ENCODE measurements at places on chromosomes 11 and 22.

DNA sequence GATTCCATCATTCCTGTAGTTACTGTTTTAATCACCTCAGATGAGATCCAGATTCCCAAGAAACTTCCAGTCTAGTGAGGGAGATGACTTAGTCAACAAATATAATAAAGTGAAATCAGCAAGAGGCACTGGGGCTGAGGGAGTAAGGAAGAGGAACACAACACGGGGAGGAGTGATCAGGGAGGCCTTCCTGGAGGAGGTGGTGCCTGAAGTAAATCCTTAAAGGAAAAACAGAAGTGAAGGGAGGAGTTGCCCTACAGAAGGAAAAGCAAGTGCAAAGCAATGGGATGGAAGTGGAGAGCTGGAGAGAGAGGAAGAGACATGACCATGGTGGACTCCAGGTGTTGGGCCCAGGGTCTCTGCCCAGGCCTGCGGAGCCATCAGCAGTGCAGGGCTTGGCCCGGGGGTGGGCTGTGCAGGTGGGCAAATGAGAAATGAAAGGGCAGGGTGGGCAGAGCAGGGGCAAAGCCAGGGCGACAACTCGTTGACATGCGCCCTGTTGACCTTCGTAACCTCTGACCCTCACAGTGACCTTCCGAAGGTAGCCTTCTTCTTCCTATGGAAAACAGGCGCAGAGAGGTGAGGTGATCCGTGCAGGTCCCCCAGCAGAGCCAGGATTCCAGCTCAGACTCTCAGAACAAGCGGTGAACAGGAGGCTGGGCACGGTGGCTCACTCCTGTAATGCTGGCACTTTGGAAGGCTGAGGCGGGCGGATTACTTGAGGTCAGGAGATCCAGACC is 12.1 kb upstream of the PPARA start:
- DNase-seq: no peak
- no peaks in the 10 kb centered on the region for H3K27me3 ChIP-seq
- no peaks in the 10 kb centered on the region for H3K36me3 ChIP-seq

DNA sequence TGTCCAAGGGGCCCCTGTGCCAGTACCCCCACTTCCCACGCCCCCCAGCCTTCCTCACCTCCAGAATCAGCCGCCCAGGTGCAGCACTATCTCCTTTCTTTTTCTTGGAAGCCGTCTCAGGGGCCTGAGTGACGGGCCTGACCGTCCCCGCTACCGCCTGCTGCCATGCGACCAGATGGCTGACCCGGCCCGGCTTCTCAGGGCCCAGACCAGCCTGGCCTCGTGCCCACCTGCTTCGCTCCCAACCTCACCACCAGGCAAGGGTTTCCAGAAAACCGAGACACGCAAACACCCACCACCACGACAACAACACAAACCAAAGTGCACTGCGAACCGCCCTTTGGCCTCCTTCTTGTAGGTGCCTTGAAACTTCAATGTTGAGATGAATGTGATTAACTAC is 39.1 kb downstream of the MACROD1 start:
- H3K36me3 ChIP-seq: no peaks in the 10 kb centered on the region
- H3K27ac ChIP-seq: no peak overlapping the region

DNA sequence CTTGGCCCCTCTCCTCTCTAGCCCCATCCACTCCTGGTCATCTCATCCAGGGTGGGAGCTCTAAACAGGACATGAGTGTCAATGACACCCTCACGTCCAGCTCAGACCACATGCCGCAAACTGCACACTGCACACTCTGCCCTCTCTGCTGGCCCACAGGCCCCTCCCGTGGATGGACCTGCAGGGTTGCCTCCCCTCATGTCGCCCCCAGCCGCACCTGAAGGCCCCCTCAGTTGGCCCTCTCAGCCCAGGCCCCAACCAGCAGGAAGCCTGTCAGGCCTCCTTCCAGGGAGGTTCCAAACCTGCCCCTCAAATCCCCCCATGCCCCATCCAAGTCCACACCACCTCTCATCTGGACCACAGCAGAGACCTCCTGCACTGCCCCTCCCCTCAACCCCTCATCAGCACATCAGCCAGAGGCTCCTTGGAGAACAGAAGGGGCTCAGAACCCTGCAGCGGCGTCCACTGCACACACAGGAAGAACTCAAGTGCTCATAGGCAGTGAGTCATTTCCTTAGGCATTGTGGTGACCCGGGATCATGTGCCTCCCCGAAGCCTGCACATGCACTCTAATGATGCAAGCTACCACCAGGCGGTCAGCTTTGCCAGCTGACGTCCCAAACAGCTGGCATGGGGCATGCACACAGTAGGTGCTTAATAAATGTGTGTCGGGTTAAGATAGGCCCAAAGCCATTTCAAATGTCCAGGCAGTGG is 12.9 kb upstream of the CDKN1C start:
- H3K27ac ChIP-seq: peak overlapping the region; percentile 55
- peak; percentile 47 for DNase-seq
- no peak overlapping the region for H3K4me3 ChIP-seq
- H3K4me1 ChIP-seq: peaks cover 41% of the 10 kb centered on the region
- H3K27me3 ChIP-seq: peaks cover 18% of the 10 kb centered on the region

GRCh38 chr22:24107661-24108060 is 73.6 kb upstream of the SUSD2 start:
- peak overlapping the region; percentile 74 for H3K27ac ChIP-seq
- H3K4me3 ChIP-seq: no peak overlapping the region
- H3K36me3 ChIP-seq: peaks cover 20% of the 10 kb centered on the region

DNA sequence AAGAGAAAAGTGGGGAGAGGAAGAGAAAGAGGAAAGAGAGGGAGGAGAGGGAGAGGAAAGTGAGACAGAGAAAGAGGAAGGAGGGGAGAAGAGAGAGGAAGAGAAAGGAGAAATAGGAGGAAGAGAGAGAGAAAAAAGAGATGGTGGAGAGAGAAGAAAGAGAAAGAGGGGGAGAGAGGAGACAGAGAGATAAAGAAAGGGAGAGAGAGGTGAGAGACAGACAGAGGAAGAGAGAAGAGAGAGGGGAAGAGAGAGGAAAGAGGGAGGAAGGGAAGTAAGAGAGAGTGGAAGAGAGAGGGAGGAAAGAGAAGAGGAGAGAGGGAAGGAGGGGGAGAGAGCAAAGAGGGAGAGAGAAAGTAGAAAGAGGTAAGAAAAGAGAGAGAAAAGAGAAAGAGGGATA is 9.4 kb upstream of the SEZ6L start:
- no peaks in the 10 kb centered on the region for H3K36me3 ChIP-seq
- no peak for DNase-seq
- no peak overlapping the region for H3K27ac ChIP-seq
- H3K27me3 ChIP-seq: peaks cover 96% of the 10 kb centered on the region
- no peaks in the 10 kb centered on the region for H3K4me1 ChIP-seq
- no peak overlapping the region for H3K4me3 ChIP-seq
